ENCODE measurements at places on chromosomes 3 and 15.

GRCh38 chr3:11629716-11630115 is 14.0 kb downstream of the VGLL4 start:
- no peak for DNase-seq

DNA sequence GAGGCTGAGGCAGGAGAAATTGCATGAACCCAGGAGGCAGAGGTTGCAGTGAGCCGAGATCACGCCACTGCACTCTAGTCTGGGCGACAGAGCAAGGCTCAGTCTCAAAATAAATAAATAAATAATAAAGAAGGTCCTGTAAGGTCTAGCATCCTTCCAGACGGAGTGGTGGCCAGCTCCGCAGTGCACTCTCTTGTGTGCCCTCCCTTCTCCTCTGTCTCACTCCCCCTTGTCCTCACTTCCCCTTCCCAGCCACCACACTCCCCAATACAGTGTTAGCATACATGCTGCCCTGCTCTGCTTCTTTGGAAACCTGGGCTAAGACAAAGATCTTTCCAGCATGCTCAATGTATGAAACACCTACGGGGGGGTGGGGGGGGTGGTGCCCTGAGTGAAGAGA is 3.4 kb upstream of the CLN6 start:
- DNase-seq = no peak

DNA sequence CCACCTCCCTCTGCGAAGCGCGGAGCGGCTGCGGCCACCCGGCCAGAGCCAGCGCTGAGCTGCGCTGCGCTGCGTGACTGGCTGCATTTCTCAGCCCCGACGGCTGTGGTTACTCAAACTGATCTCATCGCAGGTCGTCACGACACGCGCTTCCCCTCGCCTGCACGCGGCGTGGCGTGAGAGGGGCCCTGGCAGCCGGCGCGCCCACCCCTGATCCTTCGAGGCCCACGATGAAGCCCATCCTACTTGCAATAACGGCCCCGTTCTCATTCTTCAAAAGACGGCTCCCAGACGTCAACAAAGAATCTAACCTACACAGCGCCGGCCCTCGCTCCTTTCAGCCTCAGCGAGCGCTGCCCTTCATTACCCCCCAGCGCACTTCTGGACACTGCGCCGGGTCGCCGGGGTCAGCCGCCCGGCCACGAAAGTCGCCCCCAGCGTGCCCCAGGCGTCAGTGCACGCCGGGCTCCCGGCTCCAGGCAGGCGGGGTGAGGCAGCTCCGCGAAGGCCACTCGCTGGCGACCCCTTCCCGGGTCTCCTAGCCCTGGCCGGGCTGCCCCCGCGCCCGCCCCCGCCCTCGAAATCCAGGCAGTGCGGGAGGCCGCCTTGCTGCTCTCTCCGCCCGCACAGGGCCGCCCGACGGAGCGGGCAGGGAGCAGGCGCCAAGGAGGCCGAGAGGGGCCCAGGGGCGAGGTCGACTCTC is 9.9 kb upstream of the LEKR1 start:
- no peak for DNase-seq

DNA sequence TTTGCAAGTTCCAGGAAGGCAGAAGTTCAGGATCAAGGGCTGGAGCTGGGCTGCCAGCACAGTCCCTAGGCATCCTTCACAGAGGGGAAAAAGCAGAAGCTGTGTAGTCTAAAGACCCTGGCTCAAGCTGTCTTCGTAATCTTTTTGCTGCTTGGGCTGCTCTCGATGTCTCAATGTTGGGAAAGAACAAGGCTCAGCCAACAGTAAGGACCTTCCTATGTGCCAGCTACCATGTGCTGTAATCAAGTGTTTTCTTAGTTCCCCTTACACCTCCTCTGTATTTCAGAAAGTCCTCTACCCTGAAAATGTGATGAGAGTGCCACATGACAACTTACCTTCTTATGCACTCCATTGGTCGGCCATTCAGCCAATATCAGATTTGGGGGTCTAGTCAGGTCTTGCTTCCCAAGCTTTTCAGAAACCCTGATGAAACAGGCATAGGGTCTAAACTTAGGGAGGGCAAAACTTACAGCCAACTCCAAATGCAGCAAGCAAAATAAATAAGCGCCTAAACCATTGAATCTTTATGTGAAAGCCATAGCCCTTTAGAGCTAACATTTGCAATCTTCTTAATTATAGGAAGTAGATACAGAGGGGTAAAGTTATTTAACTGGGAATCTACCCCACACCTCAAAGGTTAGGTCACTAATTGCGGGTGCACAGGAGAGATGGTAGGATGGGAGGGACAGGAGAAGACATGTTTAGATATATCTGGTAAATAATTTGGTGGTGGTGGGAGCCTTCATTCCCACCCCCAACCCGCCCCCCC is 1.2 kb upstream of the EDEM1 start:
- DNase-seq = no peak

GRCh38 chr15:73930790-73931281 is 4.6 kb downstream of the LOXL1 start:
- DNase-seq = no peak

- DNase-seq = no peak
Measured at GRCh38 chr3:114542359-114542758, 248.5 kb downstream of the TIGIT start.

DNA sequence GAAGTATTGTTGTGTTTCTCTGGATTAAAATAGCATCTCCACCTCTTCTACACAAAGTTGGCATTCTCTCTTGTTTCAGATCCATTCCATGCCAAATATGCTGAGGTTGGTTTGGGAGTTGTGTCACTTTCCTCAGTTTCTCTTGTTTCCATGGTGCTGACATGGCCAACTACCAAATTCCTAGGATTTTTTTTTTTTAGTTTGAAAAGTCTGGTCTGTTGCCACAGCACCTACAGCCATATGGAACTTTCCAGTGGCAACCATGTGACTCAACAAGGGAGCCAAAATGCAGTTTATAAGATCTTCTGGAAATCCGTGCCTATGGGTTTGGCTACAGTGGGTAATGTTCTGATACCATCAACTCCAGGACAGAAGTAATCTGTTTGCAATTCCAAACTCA is 96.0 kb upstream of the CLSTN2 start:
- no peak for DNase-seq

DNA sequence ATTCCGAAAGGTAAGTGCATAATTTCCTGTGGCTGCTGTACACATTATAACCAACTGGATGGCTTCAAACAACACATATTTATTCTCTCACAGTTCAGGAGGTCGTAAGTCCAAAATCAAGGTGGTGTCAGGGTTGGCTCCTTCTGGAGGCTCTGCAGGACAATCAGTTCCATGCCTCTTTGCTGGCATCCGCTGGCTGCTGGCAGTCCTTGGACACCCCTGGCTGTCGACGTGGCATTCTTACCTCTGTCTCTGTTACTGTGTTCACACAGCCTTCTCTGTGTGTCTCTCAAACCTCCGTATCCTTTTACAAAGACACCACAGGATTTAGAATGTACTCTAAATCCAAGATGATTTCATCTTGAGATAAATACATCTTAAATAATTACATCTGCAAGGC is 398.8 kb upstream of the ATP10A start:
- DNase-seq = no peak

- DNase-seq = no peak
Measured at GRCh38 chr15:98111806-98112205, 151.3 kb downstream of the ARRDC4 start.

- no peak for DNase-seq
Measured at GRCh38 chr15:29612701-29613100, 209.6 kb downstream of the TJP1 start.

DNA sequence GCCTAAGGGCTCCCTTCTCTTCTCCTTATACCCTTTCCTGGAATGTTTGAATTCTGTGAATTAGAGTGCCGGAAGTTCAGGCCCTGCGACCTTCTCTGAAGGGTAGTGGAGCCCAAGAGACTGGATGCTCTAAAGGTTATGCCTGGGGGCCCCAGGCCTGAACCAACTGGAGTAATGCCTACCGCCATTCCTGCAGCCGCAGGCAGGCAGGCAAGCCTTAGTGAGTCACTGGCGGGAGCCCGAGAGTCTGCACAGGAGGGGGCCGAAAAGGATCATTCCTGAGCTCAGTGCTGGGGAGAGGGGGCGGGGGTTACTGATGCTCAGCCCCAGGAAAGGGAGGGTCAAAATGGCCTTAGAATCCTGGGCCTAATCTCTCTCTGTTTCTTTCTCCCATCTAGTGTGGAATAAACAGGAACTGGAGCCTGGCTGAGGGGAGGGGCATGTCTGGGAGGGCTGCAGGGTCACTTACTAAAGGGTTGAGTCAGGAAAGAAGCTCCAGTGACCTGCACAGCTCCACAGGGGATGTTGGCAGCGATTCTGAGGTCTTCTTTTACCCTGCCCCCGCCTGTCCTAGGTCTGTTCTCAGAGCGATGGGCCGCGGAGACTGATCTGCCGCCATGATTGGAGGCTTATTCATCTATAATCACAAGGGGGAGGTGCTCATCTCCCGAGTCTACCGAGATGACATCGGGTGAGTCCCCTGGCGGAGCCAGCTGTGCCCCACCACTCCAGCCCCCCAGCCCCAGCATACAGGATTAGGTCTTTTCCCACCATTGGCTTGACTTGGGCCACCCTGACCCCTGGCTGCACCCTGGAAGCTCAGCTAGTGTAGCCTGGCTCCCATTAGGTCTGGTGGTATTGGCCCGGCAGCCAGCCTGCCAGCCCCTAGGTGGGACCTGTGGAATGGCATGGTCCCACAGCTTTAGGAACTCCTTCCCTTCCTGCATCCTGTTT is 2.0 kb downstream of the AP2M1 start:
- no peak for DNase-seq

- DNase-seq = no peak
Measured at GRCh38 chr15:27575521-27575920, 523.6 kb downstream of the OCA2 start.

DNA sequence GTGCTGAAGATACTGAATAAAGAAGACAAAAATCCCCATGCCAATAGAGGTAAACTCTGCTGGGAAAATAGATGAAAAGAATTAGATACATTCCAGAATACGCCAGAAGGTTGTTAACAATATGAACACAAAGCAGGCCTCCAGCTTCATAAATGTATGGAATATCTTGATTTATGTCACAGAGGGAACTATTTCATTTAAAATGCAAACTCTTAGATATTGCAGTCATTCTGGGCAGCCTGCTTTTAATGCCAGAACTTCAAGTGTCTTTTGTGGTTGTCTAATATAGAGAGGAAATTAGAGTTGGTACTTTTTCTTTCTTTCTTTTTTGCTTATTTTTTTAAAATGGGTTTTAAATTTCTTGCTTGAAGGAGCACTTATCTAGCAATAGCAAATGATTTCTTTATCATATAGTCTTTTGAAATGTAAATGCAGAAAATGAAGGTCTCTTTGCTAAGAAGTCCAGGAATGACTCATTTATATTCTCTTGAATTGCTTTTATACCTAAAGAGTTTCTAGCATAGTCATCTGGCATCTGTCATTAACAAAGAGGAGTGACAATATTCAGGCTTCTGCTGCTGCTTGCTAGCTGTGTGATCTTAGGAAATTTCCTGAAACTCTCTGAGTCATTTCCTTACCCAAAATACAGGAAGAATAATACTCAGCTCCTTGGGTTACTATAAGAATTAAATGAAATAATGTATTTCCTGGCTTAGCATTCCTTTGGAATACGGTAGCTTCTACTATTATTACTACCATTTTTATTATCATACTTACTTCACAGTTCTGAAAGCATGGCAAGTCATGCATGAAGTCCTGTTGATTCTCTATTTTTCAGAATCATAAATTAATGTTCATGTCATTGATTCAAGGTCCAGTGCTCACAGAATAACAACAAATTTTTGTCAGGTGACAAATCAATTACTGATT is 527.6 kb downstream of the DIPK2A start:
- DNase-seq = no peak

DNA sequence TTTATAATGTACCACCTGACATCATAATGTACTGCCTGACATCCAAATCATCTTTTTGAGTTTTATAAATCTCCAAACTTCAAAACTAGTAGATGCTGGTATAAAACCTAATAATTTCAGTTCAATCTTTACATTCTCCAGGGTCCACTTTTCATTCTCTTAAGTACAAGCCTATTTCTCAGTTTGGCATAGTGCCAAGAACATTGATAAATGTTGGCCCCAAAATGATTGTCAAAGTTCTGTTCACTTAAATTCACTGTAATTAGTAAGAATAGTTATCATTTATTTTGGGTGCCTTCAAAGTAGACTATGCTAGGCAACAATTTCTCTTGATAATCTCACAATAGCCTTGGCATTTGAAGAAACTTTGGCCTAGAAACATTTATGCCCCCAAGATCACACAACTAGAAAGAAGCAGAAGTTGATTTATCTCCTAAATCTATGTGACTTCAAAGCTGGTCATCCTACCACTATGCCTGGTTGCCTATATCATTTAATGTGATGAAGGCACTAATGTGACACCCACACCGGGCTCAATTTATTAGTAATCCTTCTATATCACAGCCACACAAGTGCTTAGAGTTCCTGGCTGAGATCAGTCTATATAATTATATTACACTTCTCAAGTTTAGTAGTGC is 101.7 kb downstream of the ZNF609 start:
- DNase-seq = no peak

DNA sequence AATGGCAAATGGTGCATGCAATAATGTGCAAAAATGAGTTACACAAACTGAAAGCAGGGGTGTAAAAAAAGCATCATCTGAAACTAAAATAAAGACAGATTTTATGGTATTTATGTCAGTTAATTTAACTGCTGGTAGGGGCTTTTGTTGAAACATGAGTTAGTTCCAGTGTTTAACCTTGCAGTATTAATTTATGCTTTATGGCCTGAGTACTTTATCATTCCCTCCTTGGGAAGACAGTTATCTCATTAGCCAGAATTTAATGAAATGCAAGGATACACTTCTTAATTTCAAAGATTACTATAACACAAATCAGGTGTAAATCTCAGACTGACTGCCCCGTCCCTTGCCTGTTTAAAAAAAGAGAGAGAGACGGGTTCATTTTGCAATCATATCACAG is 240.1 kb upstream of the MEIS2 start:
- no peak for DNase-seq

- no peak for DNase-seq
Measured at GRCh38 chr3:64766440-64766839, 78.6 kb upstream of the ADAMTS9 start.
